ENCODE measurements at places on chromosomes 5 and 9.

DNA sequence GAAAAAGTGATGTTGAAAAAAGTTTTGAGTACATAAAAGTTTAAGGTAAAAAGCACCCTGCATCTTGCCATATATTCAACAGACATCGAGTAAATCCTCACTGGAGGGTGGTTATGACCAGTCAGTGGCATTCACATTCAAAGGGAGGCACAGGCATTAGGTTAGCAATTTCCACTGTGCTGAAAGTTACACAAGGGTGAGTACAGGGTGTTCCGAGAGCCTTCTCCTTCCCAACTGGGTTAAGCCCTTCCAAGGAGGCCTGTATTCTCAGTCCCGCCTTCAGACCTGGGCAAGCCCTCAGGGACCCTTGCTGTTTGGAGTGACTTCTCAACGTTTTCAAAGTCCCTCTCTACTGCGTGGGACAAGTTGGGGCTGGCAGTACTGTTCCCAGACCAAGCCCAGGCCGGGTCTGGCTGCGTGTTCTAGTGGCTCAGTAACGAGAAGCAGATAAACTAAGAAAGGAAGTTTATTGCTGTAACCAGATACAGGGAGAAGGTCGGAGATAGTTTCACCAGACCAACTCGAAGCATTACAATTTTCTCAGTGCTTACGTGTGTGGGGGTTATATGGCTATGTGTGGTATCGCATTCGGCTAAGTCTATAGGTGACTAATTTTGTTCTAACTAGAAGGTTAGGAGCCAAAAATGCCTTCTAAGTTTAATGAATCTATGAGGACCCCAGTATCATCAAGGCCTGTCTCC, 13.0 kb upstream of the SETX start:
- DNase-seq, result no peak

DNA sequence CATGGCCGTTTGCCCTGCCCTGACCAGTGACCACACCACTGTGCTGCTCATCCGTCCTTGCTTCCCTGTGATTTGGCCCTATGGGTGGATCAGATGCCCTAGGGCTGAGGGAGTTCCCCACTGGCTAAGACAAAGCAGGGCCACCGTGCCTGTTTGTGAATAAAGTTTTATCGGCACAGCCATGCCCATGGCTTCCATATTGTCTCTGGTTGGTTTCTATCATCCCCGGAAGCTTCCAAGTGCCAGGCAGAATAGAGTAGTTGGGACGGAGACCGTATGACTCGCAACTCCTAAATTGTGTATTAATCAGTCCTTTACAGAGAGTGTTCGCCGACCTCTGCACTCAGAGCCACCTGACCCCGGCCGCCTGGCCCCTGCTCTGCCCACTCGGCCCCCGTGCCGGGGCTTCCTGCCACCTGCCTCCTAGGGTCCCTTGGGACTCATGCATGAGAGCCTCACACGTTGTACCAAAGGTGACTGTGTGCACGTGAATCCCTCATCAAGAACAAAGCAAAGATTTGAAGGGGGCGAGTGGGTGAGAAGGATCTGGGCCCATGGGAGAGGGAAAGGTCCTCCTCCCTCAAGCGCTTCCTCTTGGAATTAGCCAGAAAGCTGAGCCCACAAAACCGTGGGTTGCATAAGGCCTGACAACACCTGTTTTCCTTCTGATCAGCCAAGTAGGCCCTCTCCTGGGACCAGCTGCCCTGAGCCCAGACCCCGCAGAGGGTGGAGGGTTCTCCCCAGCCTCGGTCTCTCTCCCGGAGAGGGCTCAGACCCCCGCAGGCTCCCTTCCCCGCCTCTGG, 11.7 kb upstream of the FCN2 start:
- DNase-seq, result no peak

DNA sequence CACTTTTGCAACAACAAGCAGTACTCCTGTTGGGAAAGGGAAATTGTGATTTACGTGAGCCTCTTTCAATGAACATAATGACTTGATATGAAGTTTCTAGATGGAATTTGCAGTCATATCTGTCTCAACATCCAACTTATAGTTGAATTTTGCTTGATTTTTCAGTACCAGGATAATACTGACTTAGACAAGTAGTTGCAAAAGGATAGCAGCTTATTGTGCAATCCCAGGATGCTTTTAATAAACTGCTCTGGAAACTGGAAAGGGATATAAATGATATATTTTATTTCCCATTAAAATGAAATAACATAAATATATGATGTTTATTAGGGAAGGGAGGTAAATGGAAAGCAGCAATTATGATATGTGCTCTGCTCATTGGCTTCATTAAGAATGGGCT, 174.4 kb upstream of the RGMB start:
- no peak for DNase-seq

DNA sequence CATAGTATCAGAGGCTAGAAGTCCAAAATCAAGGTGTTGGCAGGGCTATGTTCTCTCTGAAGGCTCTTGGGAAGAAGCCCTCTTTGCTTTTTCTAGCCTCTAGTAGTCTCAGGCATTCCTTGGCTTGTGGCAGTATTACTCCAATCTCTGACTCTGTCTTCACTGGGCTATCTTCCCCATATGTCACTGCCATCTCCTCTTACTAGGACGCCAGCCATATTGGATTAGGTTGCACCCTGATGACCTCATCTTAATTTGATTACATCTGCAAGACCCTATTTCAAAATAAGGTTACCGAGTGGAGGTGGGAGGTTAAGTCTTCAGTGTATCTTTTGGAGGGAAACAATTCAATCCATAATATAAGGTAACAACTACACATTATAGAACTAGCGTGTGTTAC, 21.3 kb upstream of the EBF1 start:
- no peak for DNase-seq

DNA sequence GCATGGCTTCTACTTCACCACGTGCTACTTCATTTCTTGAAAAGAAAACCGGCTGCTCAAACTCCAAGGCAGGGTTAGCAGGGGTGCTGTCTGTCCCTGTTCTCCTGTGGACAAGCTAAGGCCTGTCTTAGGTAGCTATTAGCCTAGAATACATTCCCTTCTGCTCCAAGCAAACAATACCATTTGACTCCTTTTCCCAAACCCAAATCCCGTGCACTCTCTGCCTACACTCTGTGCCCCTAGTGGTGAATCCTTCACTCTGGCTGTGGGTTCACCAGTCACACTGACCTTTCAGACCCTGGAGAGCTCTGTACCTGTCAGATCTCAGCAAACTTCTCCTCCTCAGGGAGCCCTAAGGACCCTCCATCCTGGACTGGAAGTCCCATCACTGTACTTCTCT, 211.6 kb downstream of the SLIT3 start:
- DNase-seq, result no peak

DNA sequence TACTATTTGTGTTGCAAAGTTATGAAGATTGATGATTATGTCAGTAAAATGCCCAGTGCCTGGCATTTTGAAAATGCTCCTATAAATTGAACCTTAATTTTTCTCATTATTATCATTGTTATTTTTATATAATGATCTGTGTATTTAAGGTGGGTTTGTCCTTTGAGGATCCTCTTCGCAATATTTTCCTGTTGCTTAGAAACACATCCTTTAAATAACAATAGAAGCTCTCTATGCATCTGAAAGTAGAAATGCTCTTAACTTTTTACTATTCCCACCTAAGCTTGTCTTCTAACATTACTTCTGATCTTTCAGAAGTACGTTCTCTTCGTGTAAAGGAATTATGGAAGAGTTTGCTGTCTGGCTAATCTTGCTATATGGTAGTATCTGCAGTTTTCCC, 214.7 kb upstream of the TLX3 start:
- no peak for DNase-seq

DNA sequence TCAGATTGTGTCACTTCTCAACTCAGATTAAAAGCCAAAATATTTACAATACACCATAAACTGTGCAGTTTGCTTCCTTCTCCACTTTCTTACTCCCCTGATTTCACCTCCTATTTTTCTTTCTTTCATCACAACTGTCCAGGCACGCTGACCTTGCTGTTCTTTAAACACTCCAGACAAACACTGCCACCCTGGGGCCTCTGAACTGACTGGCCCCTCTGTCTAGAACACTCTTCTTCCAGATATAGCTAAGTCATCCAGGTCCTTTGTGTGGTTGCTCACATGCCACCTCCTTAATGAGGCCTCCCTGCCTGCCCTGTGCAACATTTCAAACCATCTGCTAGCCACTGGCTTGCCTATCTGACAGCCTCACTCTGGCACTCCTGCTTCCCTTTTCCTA, 46.6 kb downstream of the ATG10 start:
- no peak for DNase-seq

- no peak for DNase-seq
These were observed 116.6 kb upstream of the STARD4 start for GRCh38 chr5:111628901-111629300.

DNA sequence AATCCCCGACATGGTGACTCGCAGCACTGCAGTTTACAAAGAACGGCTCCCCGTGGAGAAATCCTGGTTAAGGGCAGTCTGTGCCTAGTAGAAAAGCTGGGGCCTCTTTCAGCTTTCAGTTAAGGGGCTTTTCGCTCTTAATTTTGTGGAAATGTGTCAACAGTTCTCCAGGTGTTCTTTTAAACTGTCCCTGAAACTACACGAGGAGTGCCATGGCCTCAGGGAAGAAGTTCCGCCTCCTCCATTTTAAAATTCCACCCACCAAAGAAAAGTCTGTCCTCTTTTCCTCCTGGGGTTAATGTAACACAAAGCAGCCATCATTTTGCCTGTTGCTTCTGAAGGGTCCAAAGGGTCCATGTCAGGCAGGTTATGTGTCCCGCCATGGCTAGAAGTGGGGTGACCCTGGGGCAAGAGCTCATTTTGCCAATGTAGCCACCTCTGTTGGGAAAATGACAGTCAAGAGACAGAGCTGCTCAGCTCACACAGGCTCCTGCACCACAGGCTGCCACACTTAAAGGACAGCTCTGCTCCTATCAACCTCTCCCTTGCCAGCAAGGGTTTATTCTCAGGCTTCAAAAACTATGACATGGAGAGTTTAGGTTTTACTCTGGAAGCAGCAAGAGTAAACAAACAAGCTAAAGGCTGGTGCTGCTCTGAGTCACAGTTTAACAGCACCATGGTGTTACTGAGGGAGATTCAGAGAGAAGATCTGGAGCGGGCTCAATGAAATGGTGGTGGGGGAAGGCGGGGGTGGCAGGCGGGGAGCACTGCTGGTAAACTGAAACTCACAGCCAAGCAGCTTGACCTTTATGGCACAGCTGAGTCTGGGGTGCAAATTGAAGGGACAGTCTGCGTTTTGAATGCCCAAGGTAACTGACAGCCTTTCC, 3.2 kb downstream of the WHRN start:
- no peak for DNase-seq

DNA sequence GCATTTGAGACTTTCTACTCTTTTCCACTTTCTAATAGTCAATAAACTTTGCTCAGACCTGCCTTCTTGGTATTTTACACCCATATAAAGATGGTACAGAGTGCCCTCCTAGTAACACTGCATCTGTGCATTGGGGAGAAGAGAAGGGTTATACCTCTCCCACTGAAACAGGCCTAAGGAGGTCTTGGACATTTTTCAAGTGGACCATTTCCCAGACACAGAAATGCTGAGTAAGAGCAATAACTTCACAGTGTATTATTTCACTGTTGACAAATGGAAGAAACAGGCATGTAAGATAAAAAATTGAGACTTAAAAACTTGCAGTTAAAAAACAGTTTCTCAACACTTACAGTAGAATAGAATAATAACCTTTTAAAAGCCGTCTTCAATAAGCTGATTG, 1224.0 kb upstream of the CDH18 start:
- DNase-seq, result no peak

DNA sequence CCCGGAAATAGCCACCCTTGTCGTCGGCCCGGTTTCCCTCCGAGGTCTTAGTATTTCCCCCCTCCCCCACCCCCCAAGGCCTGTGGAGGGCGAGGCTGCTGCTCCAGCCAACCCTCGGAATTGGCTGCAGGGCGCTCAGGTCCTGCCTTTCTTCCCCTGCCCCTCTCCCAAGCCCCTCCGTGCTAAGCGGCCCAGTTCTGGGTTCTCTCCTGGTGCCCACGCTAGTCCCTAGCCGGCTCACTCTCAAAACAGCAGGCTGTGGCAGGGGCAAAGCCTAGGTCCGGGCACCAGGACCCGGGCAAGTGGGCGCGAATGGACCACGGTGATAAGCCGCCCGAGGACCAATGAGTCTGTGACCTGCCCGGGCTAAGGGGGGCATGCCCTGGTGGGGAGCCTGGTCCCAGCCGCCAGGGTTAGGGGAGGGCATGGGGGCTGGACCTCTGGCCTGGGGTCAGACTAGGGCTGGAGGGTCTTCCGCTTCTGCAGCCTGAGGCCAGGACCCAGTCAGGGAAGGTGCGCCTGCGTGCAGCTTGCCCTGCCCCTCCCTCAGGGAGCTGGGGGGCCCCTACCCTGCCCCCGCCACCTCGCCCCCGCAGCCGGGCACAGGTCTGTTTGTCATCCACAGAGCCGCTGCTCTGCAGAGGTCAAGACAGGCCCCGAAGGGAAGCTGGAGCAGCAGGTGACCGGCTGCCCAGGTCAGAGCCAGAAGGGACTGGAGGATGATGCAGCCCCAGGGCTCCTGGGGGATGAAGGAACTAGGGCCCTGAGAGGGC, 5.0 kb upstream of the IRX4 start:
- no peak for DNase-seq

GRCh38 chr5:151798674-151799073, 26.9 kb downstream of the G3BP1 start:
- no peak for DNase-seq

GRCh38 chr9:91023741-91024140, 222.1 kb downstream of the SYK start:
- no peak for DNase-seq

- no peak for DNase-seq
These were observed 95.3 kb downstream of the GALNT10 start for GRCh38 chr5:154285661-154286408.

GRCh38 chr9:117374076-117374725, 40.7 kb downstream of the ASTN2 start:
- no peak for DNase-seq

GRCh38 chr5:170444181-170444580, 55.0 kb upstream of the KCNMB1 start:
- no peak for DNase-seq

GRCh38 chr5:158492136-158492535, 607.6 kb downstream of the EBF1 start:
- DNase-seq, result no peak

DNA sequence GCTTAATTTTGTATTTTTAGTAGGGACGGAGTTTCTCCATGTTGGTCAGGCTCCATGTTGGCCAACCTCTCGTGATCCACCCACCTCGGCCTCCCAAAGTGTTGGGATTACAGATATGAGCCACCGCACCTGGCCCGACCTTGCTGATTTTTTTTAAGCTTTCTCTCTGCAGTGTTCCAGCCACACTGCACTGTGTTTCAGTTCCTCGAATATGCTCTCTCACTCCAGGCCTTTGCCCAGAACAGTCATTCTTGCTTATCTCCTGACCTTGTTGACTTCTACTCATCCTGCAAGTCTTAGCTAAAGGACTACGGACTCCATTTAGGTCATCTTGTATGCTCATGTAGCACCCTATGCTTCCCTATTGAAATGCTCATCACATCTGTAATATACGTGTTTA, 3.3 kb downstream of the SNAPC3 start:
- no peak for DNase-seq

GRCh38 chr5:135222771-135223170, 176.3 kb downstream of the MACROH2A1 start:
- no peak for DNase-seq
